ENCODE measurements at places on chromosomes 2 and 18.

GRCh38 chr2:8538531-8538930 lies 143.3 kb upstream of the ID2 start:
- no peak for DNase-seq

DNA sequence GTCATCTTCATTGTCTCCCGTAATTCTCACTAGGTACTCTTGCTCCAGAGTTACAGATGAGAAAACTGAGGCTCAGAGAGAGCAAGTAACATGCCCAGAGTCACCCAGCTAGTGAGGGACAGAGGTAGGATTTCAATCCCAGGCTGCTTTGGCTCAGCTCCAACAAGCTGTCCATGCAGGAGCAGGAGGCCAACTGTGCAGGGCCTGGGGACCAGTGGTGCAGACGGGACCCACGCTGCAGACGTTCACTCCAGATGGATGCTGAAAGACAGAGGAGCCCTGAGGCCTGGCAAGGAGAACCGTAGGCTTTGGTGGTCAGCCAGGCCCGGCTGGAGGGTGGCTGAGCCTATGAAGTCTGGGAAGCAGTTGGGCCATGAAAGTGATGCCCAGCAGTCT lies 102.6 kb downstream of the MCFD2 start:
- DNase-seq: no peak

DNA sequence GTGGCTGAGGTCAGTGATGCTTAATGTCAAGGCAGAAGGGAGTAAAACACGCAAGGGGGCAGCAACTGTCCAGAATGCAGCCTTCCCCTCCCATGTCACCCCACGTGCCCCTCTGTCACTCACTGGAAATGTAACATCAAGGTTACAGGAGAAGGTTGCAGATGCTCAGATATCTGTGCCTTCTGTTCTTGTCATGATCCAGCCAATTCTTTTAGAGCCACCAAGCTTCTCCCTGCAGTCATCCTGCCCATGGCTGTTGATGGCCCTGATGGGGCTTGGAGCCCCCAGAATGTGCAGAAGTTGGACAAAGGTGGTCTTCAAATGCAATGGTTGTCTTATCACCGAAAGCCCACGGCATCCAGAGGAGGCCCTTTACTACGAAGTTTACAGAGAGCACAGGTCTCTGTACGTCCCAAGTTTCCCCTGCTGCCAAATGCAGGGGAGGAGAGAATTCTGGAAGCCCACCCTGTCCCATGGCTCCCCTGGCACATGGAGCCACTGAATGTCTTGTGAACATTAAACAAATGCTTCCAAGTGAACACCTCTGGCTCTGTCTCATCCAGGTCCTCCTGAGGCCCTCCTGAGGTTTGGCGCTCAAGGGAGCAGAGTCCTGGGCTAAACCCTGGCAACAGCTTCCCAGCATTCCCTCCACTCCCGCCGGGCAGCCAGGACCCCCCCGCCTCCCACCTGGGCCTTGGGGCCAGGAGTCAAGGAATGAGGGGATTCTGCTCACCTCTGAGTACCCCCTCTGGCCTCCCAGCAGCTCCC lies 4.5 kb upstream of the GPR55 start:
- DNase-seq: no peak

- DNase-seq: no peak
These were observed 342.2 kb upstream of the PKDCC start for GRCh38 chr2:41705634-41706033.

- no peak for DNase-seq
These were observed 144.2 kb downstream of the RTP5 start for GRCh38 chr2:242013771-242014170.

GRCh38 chr2:163417596-163418337 lies 318.0 kb downstream of the FIGN start:
- no peak for DNase-seq

GRCh38 chr2:42874949-42875801 lies 82.8 kb upstream of the HAAO start:
- DNase-seq: no peak

DNA sequence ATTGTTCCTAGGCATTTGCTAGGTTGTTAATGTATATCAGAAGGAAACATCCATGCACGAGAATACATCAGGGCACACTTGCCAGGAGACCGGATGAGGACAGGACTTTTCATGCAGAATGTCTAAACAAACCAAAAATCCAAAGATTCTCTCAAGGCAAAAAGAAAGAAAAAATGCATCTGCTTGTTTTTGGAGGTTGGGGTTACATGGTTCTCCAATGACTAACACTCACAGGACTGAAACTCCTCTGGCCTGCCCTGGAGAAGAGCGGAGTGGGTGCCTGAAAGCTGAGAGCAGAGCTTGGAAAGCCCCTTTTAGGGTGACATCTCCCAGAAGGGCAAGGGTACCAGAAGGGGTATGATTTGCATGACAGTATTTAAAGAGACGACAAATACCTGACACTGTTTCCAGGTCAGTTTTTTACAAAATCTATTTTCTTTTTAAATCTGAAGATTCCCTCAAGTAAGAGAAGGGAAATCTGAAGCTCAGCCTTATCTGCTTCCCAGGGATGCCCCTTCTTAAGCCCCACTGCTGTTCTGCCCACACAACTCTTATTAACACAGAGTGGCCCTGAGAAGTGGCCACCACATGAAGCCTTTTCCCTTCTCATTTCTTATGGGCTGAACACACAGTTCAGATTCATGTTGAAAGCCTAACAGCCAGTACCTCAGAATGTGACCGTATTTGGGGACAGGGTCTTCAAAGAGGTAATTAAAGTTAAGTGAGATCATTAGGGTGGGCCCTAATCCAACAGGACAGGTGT lies 216.4 kb downstream of the STK39 start:
- DNase-seq: no peak

GRCh38 chr2:131584380-131584779 lies 56.7 kb downstream of the CCDC74A start:
- no peak for DNase-seq

DNA sequence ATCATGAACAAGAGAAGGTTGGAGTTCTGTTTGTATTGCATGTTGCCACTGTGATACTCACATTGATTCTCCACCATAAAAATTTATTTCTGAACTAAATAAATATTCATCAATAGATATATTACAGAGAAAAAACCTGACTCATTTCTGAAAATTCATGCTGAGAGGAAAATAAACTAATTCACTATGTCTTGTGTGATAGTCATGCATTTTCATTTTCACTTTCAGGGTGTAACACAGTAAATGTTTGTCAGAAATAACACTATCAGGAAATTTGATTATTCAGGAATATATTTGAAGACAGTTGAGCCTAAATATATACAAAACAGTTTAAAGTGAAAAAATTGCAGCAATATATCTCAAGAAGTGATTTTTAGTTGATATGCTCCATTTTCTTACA lies 335.2 kb downstream of the KCNJ3 start:
- no peak for DNase-seq

GRCh38 chr2:56040834-56041233 lies 117.3 kb upstream of the EFEMP1 start:
- no peak for DNase-seq

All from anterior cingulate cortex (tissue), 58 donors.